ENCODE measurements at places on chromosomes 3 and 15.
A peak's percentile ranks its signal among the peaks of the same experiment; 100 is the strongest.

GRCh38 chr15:96321639-96322535, 8.6 kb upstream of the NR2F2 start:
- DNase-seq: no peak

DNA sequence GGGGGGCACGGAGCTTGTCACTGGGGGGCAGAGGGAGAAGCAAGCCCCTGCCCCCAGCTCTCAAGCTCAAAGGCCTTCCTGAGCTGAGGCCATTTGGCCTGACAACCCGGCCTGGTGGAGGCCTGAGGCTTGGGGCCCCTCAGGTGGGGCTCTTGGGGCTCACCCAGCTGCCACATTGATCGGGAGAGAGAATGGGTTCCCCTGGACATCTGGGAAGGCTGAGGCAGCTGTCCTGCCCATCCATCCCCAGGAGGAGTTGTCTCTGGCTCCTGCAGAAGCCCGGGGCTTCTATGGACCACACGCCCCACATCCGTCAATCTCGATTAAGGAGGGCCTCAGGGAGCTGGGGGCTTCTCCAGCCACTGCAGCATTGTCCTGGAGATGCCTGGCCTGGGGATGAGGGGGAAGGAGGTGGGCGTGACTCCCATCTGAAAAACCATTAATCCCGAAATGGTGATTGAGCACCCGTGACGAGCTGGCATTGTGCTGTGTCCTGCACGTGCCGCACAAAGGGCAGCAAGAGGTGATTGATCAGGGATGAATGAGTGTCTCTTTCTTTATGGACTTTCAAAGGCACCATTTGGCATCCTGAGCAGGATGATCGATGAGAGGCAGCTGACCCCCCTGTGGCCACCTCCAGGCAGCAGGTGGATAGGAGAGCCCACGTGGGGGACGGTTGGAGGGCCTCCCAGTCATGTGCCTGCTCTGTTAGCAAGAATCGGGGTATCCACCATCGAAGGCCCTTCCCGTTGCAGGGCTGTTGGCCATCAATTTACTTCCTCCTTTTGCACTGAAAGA, 17.2 kb upstream of the CRABP1 start:
- no peak for DNase-seq

GRCh38 chr15:97858296-97858695, 102.2 kb upstream of the ARRDC4 start:
- no peak for DNase-seq

- DNase-seq: no peak
These were observed 435.7 kb downstream of the NAALADL2 start for GRCh38 chr3:175294793-175295192.

GRCh38 chr3:4821975-4822374, 157.3 kb upstream of the BHLHE40 start:
- peak; percentile 73 for DNase-seq

Measured in stimulated activated naive CD4-positive, alpha-beta T cell treated with Interleukin-2 at 50 U/mL for 16 hours (primary cell).